ENCODE measurements at places on chromosomes 2 and 18.
A peak's percentile ranks its signal among the peaks of the same experiment; 100 is the strongest.

GRCh38 chr2:207983641-207984042, 41.7 kb downstream of the PLEKHM3 start:
- no peak overlapping the region for H3K27ac ChIP-seq
- H3K27me3 ChIP-seq: no peaks in the 10 kb centered on the region
- no peaks in the 10 kb centered on the region for H3K4me1 ChIP-seq
- H3K36me3 ChIP-seq: no peaks in the 10 kb centered on the region
- DNase-seq: no peak

DNA sequence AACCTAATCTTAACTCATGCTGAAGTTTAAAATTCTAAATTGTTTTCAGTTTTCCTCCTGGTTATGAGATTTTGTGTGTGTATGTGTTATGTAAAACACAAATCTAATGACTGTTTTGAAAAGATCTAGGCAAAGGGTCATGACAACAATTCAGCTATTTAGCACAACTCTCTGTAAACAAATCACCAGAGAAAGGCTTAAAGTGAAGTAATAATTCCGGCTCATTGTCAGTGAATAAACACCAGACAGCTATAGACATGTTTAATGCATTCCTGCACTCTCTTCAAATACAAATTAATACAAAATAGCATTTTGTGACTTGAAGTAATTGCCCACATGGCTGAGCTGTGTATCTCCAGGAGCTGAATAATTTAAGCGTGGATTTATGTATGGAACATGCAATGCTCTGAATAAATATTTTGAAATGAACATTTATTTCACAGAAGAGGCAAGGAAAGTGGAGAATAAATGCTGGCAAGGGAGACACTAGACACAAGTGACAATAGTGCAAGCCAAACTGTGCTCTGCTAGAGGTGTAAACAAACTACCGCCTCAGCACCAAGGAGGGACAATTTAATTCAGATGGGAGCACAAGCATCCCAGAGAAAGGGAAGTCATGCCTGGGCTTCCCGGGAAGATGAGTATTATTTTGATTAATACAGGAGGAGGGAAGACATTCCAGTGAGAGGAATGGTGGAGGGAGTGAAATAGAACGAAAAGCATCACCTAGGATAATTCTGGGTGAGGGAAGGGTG, 133.6 kb upstream of the XPO1 start:
- no peak for DNase-seq
- H3K27ac ChIP-seq: peak overlapping the region; percentile 35
- H3K36me3 ChIP-seq: no peaks in the 10 kb centered on the region
- H3K27me3 ChIP-seq: no peaks in the 10 kb centered on the region
- no peak overlapping the region for H3K4me3 ChIP-seq
- H3K4me1 ChIP-seq: peaks cover 12% of the 10 kb centered on the region

DNA sequence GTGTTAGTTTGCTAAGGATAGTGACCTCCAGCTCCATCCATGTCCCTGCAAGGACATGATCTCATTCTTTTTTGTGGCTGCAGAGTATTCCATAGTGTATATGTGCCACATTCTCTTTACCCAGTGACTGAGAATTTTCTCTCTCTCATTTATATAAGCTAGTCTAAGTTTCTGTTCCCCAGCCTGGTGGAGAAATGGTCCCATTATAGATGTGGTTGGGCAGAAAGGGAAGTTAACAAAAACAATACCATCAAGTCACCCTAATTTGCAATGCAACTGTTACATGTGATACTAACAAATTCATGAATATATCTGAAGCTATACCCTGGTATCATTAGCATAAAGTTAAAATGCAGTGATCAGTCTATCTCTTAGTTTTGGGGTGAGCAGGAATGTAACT, 54.0 kb downstream of the DNER start:
- H3K27ac ChIP-seq: no peak overlapping the region
- no peaks in the 10 kb centered on the region for H3K36me3 ChIP-seq
- no peaks in the 10 kb centered on the region for H3K4me1 ChIP-seq

DNA sequence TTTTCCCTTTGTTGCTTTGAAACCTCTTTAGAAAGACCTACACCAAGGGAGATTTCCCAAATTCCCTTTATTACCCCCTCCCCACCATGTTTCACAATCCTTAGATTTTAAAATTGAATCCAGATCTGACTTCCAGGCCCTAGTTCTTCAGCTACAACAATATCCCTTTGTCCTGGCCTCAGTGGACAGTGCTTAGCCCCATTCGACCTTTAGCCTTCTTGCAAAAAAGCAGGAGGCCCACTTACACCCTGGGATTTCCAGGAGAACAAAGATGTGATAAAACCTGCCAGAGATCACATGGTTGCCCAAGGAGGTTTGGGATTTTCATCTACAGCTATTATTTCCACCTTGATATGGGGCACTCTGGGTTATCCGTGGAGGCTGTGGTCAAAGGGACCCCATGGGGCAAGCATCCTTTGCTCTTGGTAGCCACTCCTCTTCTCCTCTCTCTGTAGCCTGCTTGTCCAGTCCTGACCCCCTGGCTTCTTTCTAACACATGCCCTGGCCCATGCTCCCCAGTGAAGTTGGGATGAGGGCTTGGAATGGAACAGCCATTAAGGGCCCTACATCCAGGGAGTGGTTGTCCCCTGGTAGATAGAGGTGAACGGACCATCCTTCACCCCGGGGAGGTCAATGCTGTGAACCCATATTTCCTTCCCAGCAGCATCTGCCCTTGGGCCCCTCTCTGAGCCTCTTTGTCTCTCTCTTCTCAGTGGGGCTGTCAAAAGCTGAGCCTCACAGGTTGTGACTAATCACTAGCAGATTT, 267.4 kb downstream of the DYSF start:
- H3K36me3 ChIP-seq: no peaks in the 10 kb centered on the region
- H3K4me3 ChIP-seq: no peak overlapping the region
- H3K27me3 ChIP-seq: no peaks in the 10 kb centered on the region
- no peak overlapping the region for H3K27ac ChIP-seq
- H3K4me1 ChIP-seq: no peaks in the 10 kb centered on the region
- DNase-seq: no peak

- no peaks in the 10 kb centered on the region for H3K36me3 ChIP-seq
- no peak overlapping the region for H3K4me3 ChIP-seq
- H3K4me1 ChIP-seq: no peaks in the 10 kb centered on the region
- peaks cover 15% of the 10 kb centered on the region for H3K27me3 ChIP-seq
- DNase-seq: no peak
- no peak overlapping the region for H3K27ac ChIP-seq
Observed at GRCh38 chr18:37566479-37567060, 972 bp upstream of the CELF4 start.

Measured in CD8-positive, alpha-beta memory T cell (primary cell).